Type B pancreatic cell (in vitro differentiated cells): ENCODE measurements at places on chromosomes 11 and 22. TPM values are rescaled to one million over a fixed set of nuclear protein-coding genes. Genes with fewer than 3 reads are reported as not detected.

Gene SLC37A4
- 40.5 and 41.4 TPM in 2 replicates for total RNA-seq

DNA sequence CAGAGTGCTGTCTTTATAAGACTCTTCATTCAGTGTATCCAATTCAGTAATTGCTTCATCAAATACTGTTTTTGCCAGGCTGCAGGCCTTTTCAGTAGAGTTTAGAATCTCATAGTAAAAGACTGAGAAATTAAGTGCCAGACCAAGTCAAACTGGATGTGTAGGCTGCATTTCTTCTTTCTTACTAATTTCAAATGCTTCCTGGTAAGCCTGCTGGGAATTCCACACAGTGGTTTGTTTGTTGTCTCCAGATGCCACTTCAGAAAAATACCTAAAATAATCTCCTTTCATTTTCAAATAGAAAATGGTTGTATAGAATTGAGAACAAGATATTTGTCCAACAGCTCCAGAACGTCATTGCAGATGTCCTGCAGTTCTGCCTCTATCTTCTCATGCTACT is 34.7 kb downstream of the LDHAL6A start:
- H3K36me3 ChIP-seq, result peaks cover 16% of the 10 kb centered on the region
- H3K27ac ChIP-seq, result peak overlapping the region; percentile 91
- DNase-seq, result no peak
- peak overlapping the region; percentile 71 for H3K4me3 ChIP-seq
- peaks cover 16% of the 10 kb centered on the region for H3K4me1 ChIP-seq

Gene SCGB1A1
- not detected in 2 replicates for total RNA-seq

GRCh38 chr11:58286249-58286648 is 18.2 kb upstream of the OR10W1 start:
- no peaks in the 10 kb centered on the region for H3K4me1 ChIP-seq
- H3K27me3 ChIP-seq, result no peaks in the 10 kb centered on the region
- H3K4me3 ChIP-seq, result no peak overlapping the region
- H3K27ac ChIP-seq, result no peak overlapping the region

Gene C11orf97
- not detected in 2 replicates for total RNA-seq

Gene NXPE2
- not detected in 2 replicates for total RNA-seq

- H3K4me1 ChIP-seq, result peaks cover 32% of the 10 kb centered on the region
- H3K36me3 ChIP-seq, result no peaks in the 10 kb centered on the region
- no peak overlapping the region for H3K27ac ChIP-seq
- H3K27me3 ChIP-seq, result peaks cover 10% of the 10 kb centered on the region
- peak overlapping the region; percentile 58 for H3K4me3 ChIP-seq
- no peak for DNase-seq
Measured at GRCh38 chr11:11349870-11350337, 3.1 kb downstream of the CSNK2A3 start.

- H3K4me1 ChIP-seq, result peaks cover 9% of the 10 kb centered on the region
- no peak overlapping the region for H3K27ac ChIP-seq
- no peak overlapping the region for H3K4me3 ChIP-seq
- no peaks in the 10 kb centered on the region for H3K27me3 ChIP-seq
Measured at GRCh38 chr11:45168366-45169130, 22.1 kb downstream of the PRDM11 start.

Gene CECR2
- total RNA-seq, result 7.9 and 25.3 TPM in 2 replicates
